Activated CD4-positive, alpha-beta memory T cell treated with anti-CD3 and anti-CD28 coated beads, Interleukin-2, amount 10 ng/mL, durations not matched to agents 7 days and 5 days (primary cell): ENCODE measurements at places on chromosomes 7 and 10. TPM values are rescaled to one million over a fixed set of nuclear protein-coding genes. Genes with fewer than 3 reads are reported as not detected.

Gene RGR
- total RNA-seq, result not detected

- no peak for DNase-seq
Measured at GRCh38 chr10:64209561-64209960, 688.4 kb downstream of the REEP3 start.

DNA sequence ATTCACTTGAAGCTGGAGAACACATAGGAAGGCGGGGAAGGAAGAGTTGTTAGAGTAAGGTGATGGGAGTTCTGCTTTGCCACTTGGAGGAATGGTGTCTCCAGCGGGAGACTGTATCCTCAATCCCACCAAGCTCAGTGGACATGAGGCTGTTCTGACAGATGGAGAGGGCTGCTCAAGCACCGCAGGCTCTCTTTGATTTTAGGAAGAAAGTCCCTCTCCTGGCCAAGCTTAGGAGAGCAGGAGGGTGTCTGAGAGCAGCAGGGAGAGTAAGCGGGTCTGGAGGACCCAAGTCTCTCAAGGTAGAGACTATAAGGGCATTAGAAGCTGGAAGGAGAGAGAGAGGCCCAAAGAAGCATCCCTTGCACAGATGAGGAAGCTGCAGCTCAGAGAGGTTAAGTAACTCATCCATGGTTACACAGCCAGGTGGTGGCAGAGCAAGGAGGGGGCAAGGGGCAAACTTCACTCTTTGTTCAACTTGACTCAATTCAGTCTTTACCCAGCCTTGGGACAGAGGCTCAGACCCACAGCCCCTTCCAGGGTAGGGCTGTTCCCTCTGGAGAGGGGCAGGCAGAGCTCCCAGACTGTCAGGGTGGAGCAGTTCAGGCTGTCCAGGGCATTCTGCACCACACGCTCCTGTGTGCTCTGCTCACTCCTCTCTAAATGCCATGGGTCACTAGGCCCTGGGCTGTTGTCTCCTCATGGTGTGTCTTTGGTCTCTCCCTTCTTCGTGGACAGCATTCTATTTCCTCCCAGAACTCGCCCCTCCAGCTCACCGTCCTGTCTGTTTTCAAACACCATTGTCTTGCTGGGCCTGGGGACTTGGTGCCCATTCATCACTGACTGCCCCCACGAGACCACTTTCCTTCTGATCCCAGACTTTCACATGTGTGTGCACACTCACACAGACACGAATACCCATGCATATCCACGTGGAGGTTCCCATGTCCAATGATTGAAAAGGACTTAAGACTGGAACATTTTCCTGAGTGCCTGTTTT, 8.9 kb downstream of the CHAT start:
- no peak for DNase-seq

- no peak for DNase-seq
Measured at GRCh38 chr7:132423594-132424200, 152.6 kb downstream of the PLXNA4 start.

Gene TAX1BP1
- total RNA-seq, result 80.0 TPM

DNA sequence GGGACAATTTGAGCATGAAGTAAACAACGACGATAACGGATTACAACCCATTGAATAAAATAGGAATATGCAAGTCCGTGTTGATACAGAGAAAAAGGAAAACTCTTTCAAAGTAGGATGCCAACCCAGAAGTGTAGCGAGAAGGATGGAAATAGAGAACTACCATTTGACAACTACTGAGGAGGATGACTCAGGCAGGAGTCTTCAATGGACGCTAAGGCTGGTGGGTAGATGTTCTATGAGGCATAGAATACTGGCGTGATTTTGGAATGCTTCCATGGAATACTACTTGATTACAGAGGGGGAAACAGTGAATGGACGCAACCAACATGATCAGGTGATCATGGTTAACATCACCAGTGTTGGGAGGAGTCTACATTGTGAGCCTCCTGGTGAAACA, 828 bp upstream of the CFAP70 start:
- DNase-seq, result no peak

- DNase-seq, result no peak
Measured at GRCh38 chr7:100147278-100147677, 1.4 kb upstream of the LAMTOR4 start.

DNA sequence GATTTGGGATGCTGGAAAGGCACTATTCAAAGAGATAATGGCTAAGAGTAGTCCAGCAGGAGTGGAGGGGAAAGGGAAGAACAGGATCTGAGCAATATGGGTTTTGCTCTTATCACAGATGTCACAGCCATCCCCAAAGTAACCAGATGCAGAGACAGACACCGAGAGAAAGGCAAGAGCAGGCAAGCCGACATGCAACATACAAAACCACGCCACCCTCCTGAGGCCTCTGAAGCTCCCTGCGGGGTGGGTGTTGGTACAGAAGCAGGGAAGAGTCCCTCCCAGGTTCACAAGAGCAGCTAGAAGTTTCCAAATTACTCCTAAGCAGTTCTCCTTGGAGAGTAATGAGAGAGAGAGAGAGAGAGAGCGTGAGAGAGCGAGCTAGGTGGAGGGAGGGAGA, 10.8 kb upstream of the C10orf53 start:
- DNase-seq, result no peak

Gene COL17A1
- total RNA-seq, result not detected

GRCh38 chr10:96339956-96340904, 18.6 kb downstream of the OPALIN start:
- DNase-seq, result peak; percentile 57

DNA sequence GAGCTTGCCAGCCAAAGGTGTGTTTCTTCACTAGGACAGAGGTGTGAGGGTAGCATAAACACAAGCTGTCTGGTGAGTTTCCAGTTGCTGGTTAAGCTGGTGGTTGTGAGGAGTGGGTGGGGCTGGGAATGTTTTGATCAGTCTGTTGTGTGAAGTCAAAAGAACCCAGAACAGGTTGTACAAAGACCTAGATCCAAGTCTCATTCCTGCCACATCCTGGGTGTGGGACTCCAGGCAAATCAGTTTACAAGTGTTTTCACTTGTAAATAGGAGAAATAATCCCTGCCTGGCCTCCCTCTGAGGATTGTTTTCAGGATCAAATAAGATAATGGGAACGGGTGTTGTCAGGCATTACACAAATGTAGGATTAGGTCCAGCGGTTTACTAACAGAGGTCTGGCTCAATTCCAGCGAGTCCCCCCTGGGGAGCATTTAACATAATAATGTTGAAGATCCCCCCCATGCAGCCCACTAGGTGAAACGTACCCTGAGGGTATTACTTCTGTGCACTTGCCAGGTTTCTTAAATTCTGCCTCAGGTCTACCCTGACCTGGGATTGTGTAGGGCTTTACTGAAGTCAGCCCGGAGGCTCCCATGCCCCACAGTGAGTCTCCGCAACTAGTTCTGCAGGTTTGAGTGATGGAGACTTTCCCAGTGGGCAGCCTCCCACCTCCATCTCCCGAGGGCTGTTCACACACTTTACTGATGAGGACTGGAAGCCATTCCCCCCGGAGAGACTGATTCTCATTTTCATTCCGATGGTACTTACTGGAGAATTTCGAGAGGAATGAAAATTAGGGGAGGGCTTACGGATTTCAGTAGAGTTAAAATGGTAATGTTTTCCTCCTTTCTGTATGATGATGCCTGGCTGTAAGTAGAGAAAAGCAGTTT, 2.7 kb upstream of the FRAT2 start:
- no peak for DNase-seq

DNA sequence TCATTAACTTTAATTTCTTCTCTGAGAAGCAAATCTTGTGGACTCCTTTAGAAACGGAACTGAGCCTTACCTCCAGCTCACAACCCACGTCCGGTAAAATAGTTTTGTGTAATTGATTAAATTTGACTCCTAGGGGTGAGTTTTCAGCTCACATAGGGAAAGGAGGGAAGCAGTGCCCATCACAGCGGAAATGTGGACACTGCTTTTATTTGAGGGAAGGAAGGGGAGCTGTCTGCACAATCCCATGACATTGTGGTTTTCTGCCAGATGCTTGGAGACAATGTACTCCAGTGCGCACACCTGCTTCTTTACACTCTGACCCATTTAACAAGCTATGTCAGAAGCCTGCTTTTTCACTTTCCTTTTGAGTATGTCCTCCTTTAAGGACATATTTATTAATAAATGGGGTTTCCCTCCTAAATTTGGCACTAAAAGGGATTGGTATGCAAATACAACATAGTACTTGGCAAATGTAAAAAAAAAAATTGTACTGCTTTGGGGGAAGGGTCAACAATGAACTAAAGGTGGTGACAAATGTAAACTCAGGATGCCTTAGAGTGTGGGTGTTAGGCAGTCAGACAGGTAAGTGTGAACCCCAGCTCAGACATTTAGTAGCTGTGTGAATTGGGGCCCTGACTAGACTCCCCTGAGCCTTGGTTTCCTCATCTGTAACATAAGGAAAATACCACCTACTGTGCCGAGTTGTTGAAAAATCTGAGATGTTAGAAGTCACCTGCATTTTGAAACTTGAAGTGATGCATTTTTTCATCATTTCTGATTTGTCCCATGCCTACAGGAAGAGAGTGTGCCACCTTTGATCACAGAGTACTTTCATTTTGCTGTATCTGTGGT, 90.2 kb upstream of the KLF6 start:
- peak; percentile 31 for DNase-seq

- DNase-seq, result peak; percentile 34
Measured at GRCh38 chr7:99579956-99580777, 17.9 kb upstream of the TMEM225B start.

- DNase-seq, result no peak
Measured at GRCh38 chr7:44771358-44771757, 22.7 kb downstream of the ZMIZ2 start.

DNA sequence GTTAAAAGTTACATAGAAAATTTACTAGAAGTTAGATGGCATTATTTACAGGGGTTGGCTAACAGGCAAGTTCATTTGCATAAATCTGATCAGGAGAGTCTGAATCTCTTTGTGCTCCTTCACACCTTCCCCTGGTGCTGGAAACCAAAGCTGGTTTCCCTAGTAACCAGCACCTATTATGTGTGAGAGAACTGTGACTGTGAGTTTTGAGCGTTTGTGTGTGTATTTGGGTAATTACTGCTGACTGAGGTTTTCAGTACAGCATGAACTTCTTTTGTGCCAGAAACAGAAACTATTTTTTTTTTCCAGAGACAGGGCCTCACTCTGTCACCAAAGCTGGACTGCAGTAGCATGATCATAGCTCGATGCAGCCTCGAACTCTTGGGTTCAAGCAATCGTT, 10.3 kb upstream of the IFIT1B start:
- DNase-seq, result no peak

- DNase-seq, result no peak
Measured at GRCh38 chr10:116708391-116708821, 34.0 kb downstream of the HSPA12A start.

Gene OPN1SW
- not detected for total RNA-seq
